ENCODE measurements at places on chromosomes 6 and 20. TPM values are rescaled to one million over a fixed set of nuclear protein-coding genes. Genes with fewer than 3 reads are reported as not detected.
A peak's percentile ranks its signal among the peaks of the same experiment; 100 is the strongest.

Gene PRR18
- total RNA-seq, result 0.20 TPM

GRCh38 chr6:167976708-167977107 is 20.8 kb upstream of the KIF25 start:
- DNase-seq, result no peak

DNA sequence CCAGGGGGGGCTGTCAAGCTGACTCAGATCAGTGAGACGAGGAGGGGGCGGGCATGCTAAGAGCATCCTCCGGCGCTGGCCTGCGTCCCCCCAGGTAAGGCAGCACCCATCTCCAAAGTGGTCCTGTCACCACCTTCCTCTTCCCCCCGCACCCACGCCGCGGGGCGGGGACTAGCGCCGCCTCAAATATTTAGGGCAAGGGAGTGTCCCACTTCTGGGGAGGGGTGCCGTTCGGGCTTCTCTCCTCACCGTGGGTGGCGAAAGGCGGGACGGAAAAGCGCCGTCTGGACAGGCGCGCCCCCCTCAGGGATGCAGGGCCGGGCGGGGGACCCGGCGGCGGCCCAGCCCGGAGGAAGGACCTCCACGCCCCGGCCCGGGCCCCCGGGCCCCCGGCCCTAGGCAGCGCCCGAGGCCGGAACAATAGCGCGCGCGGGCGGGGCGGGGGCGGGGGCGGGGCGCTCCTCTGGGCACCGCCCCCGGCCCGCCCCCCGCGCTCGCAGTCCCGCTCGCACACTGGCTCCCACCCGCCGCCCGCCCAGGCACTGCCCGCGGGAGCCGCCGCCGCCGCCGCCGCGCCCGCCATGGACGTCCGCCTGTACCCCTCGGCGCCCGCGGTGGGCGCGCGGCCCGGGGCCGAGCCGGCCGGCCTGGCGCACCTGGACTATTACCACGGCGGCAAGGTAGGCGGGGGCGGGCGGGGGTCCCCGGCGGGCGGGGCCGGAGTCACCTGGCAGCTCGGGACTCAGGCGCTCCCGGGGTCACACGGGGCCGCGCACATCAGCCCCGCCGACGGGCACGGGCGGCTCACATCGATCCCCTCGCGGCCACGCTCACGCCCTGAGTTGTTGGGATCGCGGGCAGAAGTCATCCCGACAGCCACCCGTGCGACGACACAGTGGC is at the start of gene TOX2:
TOX2 (plus strand) TSS at position 542 of the 900 bp plus-strand sequence; CDS start at position 582, 40 bp downstream.
- no peak for DNase-seq

Gene TP53TG5
- not detected for total RNA-seq

Gene SAMD10
- 1.6 TPM for total RNA-seq

Gene PRIM2
- 17.2 TPM for total RNA-seq

Gene KIF13A
- total RNA-seq, result 46.1 TPM

DNA sequence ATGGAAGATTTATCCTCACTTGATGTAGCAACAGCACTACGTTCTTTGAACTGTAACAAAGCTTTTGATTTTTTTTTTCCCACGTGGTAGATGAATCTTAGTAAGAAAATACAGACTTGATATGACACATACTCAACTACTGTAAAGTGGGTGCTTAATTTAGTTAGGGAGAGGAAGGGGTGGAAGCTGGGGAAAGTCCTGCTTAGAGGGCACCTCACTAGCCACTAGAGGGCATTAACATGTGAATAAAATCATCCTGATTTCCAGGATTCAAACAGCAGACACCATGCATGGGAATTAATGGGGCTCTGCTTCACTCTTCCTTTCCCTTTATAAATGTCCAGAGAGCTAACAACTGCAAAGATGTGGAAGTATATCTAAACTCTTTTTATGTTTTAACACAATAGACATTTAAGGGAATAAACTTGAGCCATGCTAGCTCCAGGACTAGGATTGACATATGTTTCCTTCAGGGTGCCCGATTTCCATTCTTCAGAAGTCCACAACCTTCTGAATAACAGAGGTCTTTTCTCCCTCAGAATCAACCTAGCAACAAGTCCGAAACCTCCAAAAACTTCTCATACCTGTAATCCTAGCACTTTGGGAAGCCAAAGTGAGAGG is 250.1 kb downstream of the ATXN1 start:
- peak; percentile 39 for DNase-seq

Gene MAS1
- under 0.01 TPM for total RNA-seq

DNA sequence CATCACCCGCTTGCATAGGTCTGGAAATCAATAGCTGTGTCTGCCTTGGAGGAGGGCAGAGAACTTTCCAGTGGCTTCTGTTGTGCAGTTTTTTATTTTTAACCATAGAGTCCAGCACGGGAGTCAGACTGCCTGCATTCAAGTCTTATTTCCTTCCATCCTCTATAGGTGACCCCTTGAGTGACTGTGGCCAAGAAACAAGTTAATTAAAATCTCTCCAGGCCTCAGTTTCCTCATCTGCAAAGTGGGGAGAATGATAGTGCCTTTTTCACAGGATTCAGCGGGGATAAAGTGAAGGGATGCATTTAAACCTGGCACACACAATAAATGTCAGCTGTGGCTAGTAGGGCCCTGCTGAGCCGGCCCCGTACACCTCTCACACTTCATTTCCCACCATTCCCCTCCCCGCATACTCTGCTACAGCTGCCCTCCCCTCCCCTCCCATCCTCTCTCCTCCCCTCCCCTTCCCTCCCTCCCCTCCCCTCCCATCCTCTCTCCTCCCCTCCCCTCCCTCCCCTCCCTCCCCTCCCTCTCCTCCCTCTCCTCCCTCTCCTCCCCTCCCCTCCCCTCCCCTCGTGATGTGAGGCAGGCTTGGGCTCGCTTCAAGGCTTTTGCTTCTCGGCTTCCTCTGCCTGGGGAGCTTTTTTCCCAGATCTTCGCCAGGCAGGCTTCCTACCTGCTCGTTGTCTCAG is 150.5 kb downstream of the TFAP2C start:
- DNase-seq, result no peak

DNA sequence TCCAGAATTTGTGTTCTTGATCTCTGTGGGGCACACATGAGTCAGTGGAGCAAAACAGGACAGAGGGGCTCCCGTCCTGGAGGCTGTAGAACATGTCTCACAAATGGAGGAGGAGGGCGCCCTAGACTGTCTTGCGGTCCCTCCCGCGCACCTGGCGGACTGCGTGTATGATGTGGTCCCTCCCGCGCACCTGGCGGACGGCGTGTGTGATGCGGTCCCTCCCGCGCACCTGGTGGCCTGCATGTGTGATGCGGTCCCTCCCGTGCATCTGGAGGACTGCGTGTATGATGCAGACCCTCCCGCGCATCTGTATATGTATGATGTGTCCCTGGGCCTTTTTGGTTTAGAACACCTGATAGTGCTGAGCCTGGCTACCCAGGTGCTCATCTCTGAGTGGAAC is 158.9 kb upstream of the RIN2 start:
- DNase-seq, result no peak

DNA sequence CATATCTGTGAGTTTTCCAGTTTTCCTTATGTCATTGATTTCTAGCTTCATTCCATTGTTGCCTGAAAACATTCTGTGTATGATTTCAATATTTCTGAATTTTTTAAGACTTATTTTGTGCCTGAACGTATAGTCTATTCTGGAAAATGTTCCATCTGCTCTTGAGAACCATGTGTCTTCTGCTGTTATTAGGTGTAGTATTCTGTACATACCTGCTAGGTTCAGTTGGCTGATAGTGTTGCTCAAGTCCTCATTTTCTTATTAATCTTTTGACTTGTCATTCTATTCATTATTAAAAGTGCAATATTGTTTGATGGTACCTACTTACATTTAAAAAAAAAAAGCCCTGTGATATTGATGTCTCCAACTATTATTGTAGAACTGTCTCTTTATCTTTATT is 869.8 kb upstream of the MAN1A1 start:
- DNase-seq, result no peak

DNA sequence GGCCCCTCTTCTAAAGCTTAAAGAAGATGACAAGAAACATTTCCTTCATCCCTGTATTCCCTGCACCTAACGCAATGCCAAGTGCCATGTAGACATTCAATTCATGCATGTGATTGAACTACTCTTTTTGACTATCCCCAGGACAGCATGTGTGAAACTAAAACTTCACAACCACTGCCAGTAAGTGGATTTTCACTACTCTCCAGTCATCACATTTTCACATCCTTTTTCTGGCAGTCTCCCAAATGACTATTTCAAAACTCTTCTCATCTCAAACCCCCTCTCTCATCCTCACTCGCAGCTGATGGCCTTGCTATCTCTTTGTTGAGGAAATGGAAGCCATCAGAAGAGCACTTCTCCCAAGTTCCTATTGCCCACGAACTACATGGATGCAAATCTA is 122.6 kb downstream of the OPRM1 start:
- DNase-seq, result no peak

- no peak for DNase-seq
Observed at GRCh38 chr6:88380618-88381288, 214.6 kb upstream of the CNR1 start.

DNA sequence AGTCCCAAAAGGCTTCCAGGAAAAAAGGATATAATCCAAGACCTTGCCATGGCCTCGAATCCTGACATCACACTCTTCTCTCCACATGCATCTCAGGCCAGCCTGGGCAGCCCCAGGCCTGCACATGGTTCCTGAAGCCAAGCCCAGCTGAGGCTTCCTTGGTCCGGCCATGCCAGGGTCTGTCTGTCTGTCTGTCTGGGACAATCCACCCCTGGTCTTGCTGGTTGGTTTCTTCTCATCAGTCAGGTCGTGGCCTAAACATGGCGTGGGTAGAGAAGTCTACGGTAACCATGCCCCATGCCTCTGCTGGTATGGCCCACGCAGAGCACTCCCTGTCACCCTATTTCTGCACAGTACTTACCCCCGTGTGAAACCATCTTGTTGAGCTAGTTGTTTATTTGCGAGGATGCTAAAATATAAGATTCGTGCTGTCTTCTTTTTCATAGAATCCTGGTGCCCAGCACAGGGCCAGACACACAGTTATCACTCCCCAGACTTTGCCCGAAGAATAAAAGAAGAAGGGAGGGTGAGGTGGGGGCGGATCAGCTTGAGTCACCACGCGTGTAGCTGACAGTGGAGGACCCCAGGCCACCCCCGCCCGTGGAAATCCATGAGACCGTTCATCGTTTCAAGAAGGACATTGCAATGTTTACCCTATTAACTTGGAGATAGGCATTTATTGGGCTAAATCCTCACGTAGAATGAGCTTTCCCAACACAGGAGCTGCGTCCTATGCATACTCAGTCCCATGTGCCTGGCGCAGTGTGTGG is 107.2 kb downstream of the RNASET2 start:
- no peak for DNase-seq

DNA sequence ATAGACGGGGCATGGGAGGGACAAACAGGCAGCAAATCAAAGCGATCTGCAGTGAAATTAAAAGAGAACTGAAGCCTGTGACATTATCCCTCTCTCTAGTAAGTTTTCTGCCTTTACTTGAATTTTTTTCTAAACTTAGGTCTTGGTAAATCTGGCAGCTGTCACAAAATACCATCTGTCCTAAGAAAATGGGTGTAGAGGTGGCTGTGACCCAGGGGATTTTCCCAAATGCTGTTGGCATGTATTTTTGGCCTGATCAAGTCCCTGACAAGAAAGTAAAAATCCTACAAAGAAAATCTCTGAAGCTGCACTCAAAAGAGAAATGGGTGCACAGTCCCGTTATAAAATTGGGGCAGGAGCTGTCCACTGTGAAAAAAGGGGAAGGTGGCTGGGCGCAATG is 30.2 kb upstream of the F13A1 start:
- no peak for DNase-seq

DNA sequence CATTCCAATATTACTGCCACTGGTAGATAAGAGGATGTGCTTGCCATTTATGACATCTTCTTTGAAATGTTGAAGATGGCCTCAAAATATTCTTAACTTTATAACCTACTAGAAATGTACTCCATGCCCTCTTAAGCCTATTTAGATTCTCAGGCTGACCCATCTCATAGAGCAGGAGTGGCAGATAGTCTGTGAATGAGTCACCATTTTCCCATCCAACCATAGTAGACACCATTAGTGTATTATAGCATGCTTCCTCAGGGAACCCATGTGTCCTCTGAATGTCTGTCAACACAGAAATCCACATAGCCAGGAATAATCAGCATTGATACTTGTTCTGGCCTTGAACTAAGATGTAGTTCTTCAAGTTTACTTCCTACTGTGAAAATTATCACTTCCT is 150.2 kb downstream of the IMPG1 start:
- DNase-seq, result no peak

DNA sequence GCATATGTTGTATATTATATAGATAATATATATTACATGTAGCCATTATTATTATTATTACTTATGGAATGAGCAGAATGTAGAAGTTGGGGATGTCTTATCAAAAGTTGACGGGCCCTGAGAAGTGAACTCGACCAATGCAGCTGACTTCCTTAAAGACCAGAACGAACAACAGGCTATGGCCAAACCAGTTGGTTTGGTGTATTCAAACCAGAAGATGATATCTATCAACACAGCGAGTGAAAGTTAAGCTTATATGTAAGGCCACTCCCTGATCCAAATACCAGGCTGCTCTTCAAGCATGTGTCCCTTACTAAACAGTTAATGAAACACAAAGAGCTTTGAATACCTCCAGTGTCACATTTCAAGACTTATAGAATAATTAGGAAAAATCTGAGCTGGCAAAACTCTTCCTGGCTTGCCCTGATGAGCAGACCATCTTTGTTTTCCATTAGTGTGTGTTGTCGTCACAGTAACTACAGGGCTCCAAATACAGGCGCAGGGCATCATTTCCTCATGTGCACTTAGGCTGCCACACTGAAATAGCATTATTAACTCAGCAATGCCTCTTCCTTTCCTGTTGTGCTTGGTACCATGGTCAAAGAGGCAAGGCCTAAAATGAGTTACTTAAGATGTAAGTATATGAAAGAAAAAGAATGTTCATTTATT is 6.6 kb downstream of the FILIP1 start:
- peak; percentile 32 for DNase-seq

DNA sequence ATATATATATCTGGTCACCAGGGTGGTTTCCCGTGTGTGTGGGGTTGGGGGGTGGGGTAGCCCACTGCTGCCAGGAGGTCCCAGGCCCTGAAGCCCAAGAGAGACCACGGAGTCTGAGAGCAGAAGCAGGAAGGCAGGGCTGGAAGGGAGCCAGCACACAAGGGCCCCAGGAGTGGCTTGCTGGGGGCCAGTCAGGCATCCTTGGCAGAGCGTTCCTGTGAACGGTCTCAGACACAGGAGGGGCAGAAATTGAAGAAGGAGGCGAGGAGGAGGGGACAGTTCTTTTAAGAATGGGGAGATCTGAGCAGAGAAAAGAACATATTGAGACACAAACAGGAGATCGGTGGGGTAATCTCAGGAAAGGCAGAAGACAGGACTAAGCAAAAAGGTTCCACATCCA is 1.9 kb upstream of the EBF4 start:
- no peak for DNase-seq

Gene SLC35D3
- 0.10 TPM for total RNA-seq

DNA sequence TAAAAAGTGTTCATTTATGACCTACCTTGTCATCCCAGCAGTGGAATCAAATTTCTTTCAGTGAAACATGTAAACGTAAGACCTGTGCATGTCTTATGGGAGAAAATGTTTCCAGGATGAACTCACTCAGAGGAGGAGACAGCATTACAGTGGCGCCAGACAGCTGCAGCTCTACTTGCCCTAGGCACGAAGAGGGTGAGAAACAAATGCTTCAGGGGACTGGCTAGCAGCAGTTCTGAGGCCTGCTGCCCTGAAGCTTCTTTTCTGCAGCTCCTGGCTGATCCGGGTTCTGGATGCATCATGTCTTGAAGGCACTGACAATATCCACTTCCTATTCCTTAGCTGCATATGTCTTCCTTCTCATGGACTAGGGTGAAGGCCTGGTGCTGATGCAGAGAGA is 120.2 kb downstream of the QRSL1 start:
- no peak for DNase-seq
